ENCODE measurements at places on chromosomes 13 and 19.

GRCh38 chr19:14809272-14810057 is 25.5 kb downstream of the OR7A5 start:
- no peak for DNase-seq

DNA sequence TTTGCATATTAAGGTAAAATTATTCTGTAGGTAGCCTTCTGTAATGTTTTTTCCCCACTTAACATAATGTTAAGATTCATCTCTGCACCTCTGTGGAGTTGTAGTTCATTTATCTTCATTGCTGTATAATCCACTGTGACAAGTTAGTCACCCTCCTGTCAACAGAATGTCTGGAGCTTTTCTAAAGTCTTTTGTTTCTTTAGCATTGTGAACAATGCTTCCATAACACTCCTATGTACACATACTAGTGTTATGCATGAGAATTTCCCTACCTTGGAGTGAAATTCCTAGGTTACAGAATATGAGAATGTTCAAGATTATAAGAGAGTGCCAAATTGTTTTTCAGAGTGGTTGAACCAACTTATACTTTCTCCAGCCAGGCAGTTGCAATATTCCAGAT is 113.5 kb downstream of the COG6 start:
- DNase-seq: no peak

DNA sequence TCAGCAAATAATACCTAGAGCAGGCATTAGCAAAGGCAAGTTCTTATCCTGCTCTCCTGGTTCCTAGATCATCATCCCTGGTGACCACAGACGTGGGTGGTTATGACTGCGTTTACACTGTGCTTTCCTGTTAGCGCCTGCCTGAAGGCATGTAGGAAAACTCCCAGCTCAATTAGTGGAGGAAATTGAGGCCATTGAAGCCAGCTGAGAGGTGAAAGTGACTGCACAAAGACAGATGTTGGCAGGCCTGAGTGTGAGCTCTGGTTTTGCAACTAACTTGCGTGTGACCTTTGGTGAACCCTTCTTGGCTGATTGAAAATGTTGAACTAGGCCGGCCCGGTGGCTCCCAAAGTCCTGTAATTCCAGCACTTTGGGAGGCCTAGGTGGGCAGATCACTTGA is 17.5 kb upstream of the NWD1 start:
- DNase-seq: no peak

- no peak for DNase-seq
Measured at GRCh38 chr13:53060840-53061490, 32.4 kb downstream of the OLFM4 start.

- no peak for DNase-seq
Measured at GRCh38 chr19:43433358-43433673, 18.6 kb downstream of the TEX101 start.

- DNase-seq: peak; percentile 84
Measured at GRCh38 chr13:75760131-75761021, 124.2 kb downstream of the LMO7 start.

DNA sequence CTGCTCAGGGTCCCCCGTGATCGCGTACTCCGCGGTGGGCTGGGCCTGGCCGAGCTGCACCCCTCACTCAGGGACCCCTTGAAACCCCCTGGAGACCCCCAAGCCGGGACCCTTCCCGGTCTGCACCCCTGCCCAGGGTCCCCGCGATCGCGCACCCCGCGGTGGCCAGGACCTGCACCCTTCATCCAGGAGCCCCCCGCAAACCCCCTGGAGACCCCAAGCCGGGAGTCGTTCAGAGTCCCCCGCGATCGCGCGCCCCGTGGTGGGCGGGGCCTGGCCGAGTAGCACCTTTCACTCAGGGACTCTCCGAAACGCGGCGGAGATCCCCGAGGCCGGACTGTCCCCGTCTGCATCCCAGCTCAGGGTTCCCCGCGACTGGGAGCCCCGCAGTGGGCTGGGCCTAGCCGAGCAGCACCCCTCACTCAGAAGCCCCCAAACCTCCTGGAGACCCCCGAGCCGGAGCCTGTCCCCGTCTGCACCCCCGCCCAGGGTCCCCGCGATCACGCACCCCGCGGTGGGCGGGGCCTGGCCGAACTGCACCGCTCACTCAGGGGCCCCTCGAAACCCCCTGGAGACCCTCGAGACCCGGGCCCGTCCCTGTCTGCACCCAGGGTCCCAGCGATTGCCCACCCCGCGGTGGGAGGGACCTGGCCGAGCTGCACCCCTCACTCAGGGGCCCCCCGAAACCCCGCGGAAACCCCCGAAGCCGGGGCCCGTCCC is 748 bp downstream of the LMNB2 start:
- DNase-seq: no peak

GRCh38 chr13:32504263-32504662 is 34.3 kb downstream of the N4BP2L2 start:
- no peak for DNase-seq

DNA sequence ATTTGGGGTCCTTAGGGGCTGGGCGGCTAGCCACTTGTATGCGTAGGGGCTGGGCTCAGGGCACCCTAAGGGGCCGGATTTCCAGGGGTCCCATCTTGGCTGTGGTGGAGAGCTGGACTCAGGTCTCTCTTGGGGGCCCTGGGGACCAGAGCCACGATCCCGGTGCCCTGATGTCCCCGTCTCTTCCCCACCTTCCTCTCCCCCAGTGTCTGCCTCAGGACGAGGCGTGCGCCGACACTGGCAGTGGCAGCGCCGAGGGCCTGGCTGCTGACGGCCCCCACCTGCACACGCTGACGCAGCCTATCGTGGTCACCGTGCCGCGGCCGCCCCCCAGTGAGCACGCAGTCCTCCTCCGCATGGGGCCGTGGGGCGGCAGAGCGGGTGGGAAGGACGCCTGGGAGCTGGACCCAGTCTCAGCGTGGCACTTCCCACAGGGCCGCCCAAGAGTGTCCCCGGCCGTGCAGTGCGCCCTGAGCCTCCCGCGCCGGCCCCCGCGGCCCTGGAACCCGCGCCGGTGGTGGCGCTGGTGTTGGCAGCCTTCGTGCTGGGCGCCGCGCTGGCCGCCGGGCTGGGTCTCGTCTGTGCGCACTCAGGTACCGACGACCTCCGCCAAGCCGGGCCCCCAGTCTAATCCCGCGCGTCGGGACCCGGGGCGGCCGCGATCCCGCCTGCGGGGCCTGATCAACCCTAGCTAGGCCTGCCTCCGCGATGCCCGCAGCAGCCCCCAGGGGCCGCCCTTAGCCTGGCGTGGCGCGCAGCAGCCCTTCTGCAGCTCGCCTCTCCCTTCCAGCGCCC is 2.7 kb upstream of the SNAPC2 start:
- no peak for DNase-seq

DNA sequence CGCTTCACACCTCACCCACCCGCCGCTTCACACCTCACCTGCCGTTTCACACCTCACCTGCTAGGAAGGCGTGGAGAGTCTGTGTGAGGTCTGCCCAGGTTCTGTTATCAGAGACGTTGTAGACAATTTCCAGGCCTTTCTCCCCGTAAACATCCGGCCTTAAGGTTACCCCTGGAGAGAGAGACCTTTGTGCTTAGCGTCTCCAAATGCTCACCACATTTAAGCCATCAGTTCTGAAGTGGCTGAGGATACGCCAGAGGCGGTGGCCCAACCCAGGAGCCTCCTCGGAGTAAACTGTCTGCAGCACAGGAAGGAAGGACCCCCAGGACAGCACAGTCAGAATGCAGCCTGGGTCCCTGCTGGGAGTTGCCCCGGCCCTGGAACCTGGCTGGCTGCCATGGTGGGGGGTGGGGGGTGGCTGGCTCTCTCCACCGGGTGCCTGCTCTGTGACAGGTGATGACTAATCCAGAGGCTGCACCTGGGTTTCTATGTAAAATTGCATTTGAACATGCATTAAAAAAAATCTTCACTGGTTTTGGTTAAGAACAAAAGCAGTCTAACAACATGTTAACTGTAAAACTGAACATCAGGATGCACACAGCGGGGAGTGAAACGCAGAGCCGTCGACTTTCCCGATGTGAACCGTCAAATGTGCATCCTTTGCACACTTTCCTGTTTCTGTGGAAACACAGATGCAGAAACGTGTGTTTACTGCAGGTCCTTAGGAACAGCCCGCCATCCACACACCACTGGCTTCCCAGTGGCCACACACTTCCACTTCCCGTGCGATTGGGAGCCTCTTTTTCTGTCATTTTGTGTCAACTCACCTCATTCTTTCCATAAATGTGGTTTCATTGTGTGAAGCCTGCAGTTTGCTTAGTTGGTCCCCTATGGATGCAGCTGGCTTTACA is 4.5 kb downstream of the ATP4B start:
- DNase-seq: peak; percentile 70

GRCh38 chr19:12913851-12914690 is 5.0 kb downstream of the SYCE2 start:
- DNase-seq: peak; percentile 52

DNA sequence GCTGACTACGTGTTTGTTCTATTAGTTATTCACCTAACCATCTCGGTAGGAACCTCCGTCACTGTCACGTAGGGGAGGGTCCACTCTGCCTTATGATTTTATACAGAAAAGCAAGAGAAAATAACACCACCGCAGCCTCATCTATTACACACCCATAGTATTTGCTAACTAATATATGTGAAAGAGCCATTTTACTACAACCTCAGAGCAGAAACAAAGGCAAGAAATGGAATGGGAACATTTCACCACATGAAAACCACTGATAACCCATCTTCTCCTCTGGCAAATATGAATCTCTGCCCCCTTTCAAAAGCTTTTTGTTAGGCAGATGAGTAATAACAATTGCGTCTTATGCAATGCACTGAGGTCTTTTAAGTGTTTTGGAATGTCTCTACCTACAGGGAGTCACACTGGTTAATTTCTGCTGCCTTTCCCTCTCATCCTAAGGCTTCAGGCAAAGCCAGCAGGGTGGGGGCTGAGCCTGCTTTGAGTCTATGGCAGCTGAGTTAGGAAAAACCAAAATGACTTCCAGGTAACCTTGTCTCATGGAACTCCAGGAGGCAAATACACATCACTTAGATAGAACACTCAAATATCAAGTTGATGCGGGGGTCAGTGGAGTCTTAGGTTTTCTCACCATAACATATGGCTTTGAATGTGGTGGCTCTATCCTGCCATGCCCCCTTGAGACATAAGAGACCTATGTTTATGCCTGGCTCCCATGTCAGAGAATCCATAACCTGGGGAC is 15.0 kb downstream of the TSHZ3 start:
- DNase-seq: no peak

- DNase-seq: no peak
Measured at GRCh38 chr19:10316229-10317044, 622 bp upstream of the FDX2 start.

GRCh38 chr13:26400545-26400944 is 146.6 kb downstream of the CDK8 start:
- no peak for DNase-seq

Data from DMS153 (cell line).